ENCODE measurements at places on chromosomes 1 and 21.

- peak; percentile 16 for DNase-seq
Observed at GRCh38 chr1:12609469-12610003, 8.5 kb downstream of the DHRS3 start.

DNA sequence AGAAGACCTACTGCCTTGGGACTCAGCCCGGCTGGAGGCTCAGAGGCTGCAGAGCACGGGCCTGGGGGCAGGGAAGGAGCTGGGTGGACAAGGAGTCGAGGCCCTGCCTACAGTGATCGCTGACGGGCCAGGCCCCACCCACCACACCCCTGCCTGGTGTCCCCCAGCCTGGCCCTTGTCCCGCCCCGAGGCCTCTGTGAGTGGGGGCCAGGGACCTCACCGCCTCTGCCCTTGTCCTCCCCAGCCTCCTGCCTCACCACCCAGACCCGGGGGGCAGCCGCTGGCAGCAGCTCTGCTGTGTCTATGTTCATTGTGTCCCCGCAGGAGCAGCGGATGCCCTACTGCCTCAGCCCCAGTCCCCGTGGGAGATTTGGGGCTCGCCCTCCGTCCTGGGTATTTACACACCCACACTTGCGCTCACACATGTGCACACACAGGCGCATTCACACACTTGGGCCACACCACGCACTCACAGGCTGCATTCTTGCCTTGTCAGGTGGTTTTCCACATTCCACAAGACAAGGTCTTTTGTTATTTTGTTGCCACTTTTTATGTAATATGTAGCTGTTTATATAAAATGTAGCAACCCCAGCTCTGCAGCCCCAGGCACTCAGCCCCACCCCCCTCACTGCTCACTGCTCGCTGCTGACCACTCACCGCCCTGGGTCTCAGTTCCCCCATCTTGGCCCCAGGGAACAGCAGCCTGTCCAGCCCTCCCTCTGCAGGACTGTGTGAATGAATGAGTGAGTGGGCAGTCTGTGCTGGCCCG, 7.3 kb downstream of the PFKL start:
- peak; percentile 61 for DNase-seq

DNA sequence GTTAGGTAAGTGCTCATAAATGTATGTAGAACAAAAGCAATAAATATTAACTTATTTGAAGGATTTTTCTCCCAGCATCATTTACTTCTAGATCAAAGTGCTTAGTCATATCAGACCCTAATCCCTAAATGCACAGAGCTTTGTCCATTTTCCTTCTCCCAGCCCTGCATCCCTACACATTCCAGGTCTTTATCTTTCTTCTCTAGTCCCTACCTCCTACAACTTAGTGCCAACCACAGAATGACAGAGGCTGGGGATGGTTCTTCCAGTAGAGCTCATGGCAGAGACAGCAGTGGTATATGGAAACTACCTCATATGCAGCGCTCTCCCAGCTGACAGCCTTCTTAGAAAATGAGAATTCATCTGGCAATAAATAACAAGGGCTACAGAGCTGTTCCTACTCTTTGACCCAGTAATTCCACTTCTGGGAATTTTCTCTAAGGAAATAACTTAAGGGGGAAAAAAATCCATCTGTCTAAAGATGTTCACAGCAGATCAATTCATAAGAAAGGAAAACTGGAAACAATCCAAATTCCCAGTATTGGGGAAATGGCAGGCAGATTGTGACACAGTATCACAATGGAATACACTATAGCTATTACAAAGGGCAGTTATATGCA, 62.9 kb upstream of the ROR1 start:
- DNase-seq = no peak

DNA sequence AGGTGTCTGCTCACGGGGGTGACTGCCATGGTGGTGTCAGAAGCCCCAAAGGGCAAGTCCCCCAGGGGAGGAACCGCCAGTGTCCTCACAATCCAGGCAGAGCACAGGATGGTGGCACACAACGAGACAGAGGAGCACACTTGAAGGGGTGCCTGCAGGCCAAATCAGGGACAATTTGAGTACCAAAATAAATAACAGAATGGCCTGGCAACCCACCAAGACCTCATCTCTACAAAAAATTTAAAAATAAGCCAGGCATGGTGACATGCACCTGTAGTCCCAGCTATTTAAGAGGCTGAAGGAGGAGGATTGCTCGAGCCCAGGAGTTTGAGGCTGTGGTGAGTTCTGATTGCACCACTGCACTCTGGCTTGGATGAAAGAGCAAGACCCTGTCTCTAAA, 38.2 kb downstream of the TIAM1 start:
- no peak for DNase-seq

DNA sequence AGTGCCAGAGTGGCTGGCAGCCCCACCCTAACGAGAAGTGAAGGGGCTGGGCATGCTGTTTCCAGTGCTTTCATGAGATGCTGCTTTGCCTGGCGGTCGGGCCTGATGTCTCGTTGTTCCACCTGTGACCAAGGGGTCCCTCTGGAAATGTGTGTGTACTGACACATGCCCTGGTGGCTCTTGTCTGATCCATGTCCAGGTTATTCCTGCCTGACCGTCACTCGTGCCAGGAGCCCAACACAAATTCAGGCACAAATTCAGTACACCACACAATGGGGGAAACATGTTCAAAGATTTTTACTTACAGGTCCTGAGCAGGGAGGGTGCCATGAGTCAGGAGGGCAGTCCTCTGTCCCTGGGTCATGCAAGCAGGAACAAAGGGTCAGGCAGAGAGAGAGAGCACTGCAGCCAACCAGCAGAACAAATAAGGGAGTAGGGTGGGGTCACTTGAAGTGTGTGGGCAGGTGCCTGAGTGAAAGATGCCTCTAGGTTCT, 76.3 kb downstream of the ADARB1 start:
- DNase-seq = no peak

DNA sequence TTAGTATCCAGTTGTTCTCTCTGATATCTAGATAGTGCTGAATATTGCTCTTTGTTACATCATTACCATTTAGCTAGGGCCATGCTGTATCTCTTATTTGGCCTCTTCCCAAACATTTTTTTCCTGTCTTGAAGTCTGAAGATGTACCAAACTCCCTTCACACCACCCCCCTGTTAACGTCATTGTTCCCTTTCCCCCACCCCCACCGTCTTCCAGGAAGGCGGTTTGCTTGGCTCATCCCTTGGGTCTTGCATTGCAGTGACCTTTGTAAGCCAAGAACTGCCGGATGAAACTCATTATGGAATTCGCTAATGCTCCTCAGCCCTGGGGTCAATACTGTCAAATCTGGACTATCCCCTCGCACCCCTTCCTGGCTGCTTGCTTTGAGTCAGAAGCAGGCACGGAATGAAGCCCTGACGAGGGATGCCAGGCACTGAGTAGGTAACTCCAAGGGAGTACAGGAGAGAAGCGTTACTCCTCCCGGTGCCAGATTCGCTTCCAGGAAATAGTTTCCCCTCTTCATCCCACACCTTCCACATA, 283.1 kb downstream of the TM2D1 start:
- no peak for DNase-seq

DNA sequence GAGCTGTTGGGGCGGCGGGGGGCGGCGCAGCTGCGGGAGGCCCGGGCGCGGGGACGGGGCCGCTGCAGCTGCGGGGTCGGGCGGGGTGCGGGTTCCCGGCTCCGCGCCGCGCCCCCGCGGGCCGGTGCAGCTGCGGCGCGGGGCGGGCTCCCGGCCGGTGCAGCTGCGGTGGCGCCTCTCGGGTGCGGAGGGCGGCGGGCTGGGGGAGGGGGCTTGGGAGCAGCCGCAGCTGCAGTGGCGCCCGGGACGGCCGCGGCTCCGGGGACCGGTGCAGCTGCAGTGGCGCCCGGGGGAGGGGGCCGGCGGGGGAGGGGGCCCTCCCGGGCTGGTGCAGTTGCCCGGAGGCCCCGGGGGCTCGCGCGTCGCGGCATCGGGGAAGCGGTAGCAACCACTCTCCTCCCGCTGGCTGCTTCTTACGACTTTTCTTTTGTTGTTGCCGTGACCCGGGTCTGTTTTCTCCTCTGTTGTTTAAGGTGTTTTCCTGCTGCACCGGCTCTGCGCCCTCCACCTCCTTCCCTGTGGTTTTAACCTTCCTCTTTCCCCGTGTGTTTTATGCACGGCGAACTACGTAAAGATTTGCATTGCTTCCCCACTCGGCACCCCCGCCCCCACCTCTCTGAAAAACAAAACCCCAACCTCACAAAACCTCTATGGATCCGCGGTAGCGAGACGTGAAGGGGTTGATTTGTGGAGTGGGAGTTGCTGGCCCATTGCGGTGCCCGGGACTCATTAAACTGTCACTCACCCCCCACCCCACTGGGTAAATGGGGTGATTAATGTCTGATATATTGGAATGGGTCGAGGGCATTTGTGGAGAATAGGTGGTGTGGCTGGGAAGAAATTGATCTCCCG, 1.7 kb upstream of the ZBTB18 start:
- DNase-seq = peak; percentile 88

GRCh38 chr1:168834225-168834872, 105.3 kb upstream of the DPT start:
- DNase-seq = no peak

Data from H7 (cell line).